ENCODE measurements at places on chromosomes 1 and 21.
A peak's percentile ranks its signal among the peaks of the same experiment; 100 is the strongest.

- H3K27ac ChIP-seq: no peak overlapping the region
- H3K27me3 ChIP-seq: no peaks in the 10 kb centered on the region
- DNase-seq: no peak
- no peaks in the 10 kb centered on the region for H3K36me3 ChIP-seq
Measured at GRCh38 chr1:91776068-91776794, 109.7 kb downstream of the TGFBR3 start.

DNA sequence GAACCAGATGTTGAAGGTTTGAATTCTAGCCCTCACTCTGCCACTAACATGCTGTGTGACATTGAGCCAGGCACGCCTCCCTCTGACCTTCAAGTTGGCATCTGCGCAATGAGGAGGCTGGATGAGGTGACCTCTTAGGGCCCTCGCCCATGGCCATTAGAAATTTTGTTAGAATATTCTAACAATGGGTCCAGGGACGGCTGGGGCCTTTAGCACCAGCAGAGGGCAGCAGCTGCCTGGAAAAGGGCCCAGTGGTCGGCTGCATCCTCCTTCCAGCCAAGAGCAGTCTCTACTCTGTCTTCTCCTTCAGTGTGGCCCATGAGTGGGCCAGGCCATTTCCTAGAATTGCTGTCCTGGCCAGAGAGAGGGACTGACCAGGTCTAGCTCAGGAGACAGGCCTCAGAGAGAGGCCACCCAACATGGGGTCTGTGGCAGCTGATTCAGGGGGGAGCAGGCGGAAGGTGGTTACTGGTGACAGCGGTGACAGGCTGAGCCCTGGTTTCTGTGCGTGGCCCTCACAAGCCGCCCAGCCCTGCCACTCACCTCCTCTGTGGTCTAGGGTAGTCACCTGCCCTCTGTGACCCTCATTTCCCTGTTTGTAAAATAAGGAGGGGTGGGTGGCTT is 101.3 kb upstream of the ACTL8 start:
- H3K27ac ChIP-seq: no peak overlapping the region
- no peaks in the 10 kb centered on the region for H3K4me1 ChIP-seq
- H3K36me3 ChIP-seq: no peaks in the 10 kb centered on the region
- H3K27me3 ChIP-seq: no peaks in the 10 kb centered on the region
- H3K4me3 ChIP-seq: no peak overlapping the region

- H3K36me3 ChIP-seq: peaks cover 15% of the 10 kb centered on the region
- no peak overlapping the region for H3K4me3 ChIP-seq
- H3K27me3 ChIP-seq: no peaks in the 10 kb centered on the region
Measured at GRCh38 chr1:12503709-12504108, 114.3 kb downstream of the DHRS3 start.

DNA sequence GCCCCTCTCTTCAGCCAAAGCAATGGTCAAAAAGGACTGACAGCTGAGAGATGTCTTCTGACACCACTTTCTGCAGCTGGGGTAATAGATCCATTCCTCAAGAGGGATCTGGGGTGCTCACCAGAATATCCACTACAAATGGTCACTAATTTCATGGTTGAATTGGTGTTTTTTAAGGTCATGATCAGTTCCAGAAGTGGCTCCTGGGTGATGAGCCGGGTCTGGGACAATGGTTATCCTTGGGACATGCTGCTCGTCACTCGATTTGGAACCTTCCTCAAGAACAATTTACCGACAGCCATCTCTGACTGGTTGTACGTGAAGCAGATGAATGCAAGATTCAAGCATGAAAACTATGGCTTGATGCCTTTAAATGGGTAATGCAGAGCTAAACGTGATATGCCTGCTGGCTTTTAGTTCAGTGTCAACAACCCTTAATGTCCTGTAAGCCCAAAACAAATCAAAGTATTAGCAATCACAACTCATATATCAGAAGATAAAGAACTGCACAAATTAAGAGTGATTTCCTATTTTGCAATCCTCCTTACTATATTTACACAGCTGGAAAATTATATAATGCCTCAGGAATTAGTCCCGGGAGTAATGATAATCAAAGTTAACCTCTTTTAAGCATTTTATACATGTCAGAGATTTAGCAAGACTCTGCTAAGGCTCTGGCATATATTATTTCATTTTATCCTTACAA is 20.1 kb downstream of the FMO3 start:
- no peak overlapping the region for H3K4me3 ChIP-seq
- no peaks in the 10 kb centered on the region for H3K36me3 ChIP-seq
- no peak overlapping the region for H3K27ac ChIP-seq
- no peaks in the 10 kb centered on the region for H3K27me3 ChIP-seq
- no peak for DNase-seq
- H3K4me1 ChIP-seq: no peaks in the 10 kb centered on the region

GRCh38 chr1:218699865-218700264 is 354.7 kb downstream of the TGFB2 start:
- no peak for DNase-seq
- no peaks in the 10 kb centered on the region for H3K27me3 ChIP-seq
- H3K27ac ChIP-seq: no peak overlapping the region
- no peaks in the 10 kb centered on the region for H3K36me3 ChIP-seq

GRCh38 chr1:59670662-59671061 is 144.1 kb upstream of the HOOK1 start:
- no peaks in the 10 kb centered on the region for H3K36me3 ChIP-seq
- no peaks in the 10 kb centered on the region for H3K4me1 ChIP-seq
- no peaks in the 10 kb centered on the region for H3K27me3 ChIP-seq
- no peak overlapping the region for H3K27ac ChIP-seq
- no peak overlapping the region for H3K4me3 ChIP-seq

DNA sequence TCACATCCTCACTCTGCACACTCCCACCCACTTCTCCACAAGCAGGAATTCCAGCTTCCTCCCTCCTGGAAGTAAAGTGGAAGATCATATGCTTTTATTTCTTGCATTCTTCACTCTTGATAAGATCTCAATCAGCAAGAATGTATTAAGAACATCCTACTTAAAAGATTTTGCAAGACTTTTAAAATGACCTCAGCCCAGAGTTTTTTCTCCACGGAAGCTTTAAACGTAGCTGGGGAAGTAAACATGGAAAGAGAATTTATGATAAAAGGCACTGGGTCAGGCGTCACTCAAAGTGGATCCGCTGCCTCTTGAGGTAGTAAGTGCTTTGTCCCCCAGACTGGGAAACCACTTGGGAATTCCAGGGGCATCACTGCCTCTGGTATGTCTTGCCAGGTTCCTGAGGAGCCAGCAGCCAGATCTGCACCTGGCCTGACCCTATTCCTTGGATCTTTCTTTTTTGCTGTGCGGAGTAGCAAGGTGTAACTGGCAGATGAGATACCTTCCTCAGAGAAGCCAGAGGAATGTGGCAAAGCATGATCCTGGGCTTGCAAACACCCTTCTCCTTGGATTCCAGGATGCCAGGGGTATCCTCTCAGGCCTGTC is 33.9 kb downstream of the CDK18 start:
- DNase-seq: no peak
- no peak overlapping the region for H3K4me3 ChIP-seq
- H3K36me3 ChIP-seq: no peaks in the 10 kb centered on the region

GRCh38 chr1:240093120-240093961 is 1.7 kb downstream of the FMN2 start:
- H3K4me1 ChIP-seq: no peaks in the 10 kb centered on the region
- no peak overlapping the region for H3K27ac ChIP-seq
- no peak for DNase-seq
- no peaks in the 10 kb centered on the region for H3K36me3 ChIP-seq

DNA sequence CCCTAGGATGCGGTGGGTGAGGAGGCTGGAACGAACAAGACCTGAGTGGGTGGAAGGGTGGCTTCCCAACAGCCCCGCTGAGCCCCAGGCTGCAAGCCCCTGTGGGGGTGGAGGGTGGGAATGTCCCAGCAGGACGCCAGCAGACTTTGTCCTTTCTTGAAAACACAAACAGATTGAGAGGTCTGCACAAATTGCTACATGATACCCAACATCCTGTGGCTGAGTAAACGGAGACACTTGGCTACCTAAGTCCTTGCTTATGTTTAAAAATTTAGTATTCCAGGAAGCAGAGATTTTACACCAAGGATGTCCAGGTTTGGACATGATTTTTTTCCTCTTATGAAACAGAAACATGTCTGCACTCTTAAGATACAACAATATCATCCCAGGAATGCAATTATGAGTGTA is 11.8 kb upstream of the F3 start:
- no peaks in the 10 kb centered on the region for H3K4me1 ChIP-seq
- no peaks in the 10 kb centered on the region for H3K36me3 ChIP-seq
- no peak overlapping the region for H3K27ac ChIP-seq
- no peak overlapping the region for H3K4me3 ChIP-seq
- no peak for DNase-seq

DNA sequence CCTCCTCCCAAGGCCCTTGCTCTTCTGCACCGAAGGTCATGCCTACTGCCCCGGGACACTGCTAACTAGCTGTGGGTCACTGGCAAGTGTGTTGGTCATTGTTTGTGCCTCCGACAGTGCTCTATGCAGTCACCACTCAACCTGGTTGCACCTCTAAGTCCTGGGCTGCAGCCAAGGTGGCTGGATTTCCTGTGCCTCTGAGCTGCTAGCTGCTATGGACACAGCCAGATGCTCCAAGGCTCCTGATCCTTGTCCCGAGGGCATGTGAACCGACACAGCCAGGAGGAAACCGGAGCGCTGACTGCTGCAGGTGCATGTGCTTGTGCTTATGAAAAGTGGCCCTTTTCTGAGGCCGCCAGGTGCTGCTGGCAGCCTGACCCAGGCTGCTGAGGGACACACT is 14.7 kb upstream of the SPOCD1 start:
- DNase-seq: no peak
- H3K27me3 ChIP-seq: no peaks in the 10 kb centered on the region
- no peak overlapping the region for H3K27ac ChIP-seq
- no peaks in the 10 kb centered on the region for H3K36me3 ChIP-seq
- H3K4me3 ChIP-seq: no peak overlapping the region
- peaks cover 37% of the 10 kb centered on the region for H3K4me1 ChIP-seq

DNA sequence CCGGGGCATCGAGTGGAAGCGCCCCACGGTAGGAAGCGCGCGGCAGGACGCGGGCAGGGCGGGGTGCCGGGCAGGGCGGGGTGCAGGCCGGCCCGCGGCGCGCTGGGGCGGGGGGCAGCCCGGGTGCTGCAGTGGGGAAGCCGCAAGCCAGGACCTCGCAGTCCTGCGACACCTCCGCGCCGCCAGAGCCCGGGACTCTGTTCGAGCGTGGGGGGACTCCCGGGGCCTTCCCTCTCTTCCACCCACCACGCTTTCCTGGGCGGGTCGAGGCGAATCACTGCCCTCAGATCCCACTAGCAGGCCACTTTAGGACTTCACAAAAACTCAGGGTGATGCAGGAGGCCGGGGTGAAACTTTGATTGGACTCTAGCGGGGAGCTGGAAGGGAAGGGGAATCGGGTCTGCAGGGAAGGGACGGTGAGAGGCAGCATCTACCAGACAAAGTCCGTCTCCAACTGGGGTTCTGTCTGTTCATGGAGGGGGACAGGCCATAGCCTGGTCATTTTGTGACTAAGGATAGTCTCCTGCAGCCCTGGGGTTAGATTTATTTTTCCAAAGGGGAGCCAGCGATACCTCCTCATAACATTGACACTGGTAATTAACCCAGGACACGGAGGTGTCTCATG is 623 bp downstream of the CAPN2 start:
- H3K27me3 ChIP-seq: no peaks in the 10 kb centered on the region
- peaks cover 68% of the 10 kb centered on the region for H3K4me1 ChIP-seq
- peak overlapping the region; percentile 79 for H3K27ac ChIP-seq
- peaks cover 6% of the 10 kb centered on the region for H3K36me3 ChIP-seq
- DNase-seq: peak; percentile 70

DNA sequence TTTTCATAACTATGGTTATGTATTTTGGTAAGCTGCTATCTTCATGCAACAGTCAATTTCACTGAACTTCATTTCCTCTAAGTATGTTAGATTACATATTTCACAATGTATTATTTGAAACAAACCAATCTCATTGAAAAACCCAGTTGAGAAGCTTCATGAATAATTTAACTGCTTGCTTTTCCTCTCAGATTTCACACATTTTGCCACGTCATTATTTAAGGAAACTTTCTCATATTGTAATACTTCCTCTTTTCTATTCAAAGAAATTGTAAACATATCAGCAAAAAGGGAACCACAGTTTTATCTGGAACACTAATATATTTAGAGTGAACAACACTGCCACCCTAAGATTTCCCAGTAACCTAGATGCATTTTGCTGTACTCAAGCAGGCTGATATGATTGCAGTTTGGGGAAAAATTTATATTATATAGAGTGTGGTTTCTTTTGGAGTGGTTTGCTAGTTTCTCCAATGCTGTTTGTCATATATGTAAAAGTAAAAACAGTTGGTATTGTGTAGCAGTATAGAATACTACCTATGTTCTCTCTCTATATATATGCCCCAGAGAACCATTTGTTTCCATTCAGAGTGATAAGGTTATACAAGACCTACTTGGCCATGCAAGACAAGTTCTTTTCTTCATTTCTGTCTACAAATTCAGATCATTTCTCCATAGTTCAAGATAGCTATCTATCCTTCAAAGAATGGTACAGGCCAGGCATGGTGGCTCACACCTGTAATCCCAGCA is 28.4 kb upstream of the AHCTF1 start:
- H3K36me3 ChIP-seq: no peaks in the 10 kb centered on the region
- H3K4me1 ChIP-seq: no peaks in the 10 kb centered on the region
- H3K27ac ChIP-seq: no peak overlapping the region

DNA sequence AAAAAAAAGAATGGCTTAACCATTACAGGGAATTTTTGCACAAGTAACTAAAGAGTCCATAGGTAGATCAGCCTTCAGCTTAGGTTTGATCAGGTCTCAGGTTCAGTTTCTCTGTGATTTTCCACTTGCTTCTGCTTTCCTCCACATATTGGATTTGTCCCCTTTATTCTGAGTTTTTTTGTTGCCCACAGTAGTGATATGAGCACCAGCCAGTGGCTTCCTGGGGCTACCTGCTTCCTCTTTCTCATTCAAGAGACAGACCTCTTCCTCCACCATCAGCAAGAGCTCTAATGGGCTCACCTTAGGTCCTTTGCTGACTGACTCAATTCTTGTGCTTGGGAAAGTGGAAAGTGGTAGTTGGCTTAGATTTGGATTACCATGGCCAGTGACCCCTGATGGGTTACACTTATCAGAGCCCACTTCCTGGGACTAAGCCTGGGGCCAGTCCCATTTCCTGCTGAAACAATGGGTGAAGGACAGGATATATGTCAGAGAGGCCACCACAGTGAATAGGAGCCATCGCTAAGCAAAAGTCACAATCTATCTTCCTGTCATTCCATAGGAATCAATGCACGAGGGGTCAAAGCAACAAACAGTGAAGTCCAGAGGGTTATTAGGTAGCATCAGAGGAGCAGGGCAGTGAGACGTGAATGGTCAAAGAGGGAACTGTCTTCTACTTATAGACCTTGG is 12.8 kb upstream of the PLA2G2E start:
- H3K4me3 ChIP-seq: no peak overlapping the region
- H3K27me3 ChIP-seq: no peaks in the 10 kb centered on the region
- no peaks in the 10 kb centered on the region for H3K4me1 ChIP-seq
- no peaks in the 10 kb centered on the region for H3K36me3 ChIP-seq
- H3K27ac ChIP-seq: no peak overlapping the region
